ENCODE measurements at places on chromosomes 7 and 10. TPM values are rescaled to one million over a fixed set of nuclear protein-coding genes. Genes with fewer than 3 reads are reported as not detected.
A peak's percentile ranks its signal among the peaks of the same experiment; 100 is the strongest.

RET gene
- not detected for polyA plus RNA-seq

COPS6 gene
- 152 TPM for polyA plus RNA-seq

INA gene
- polyA plus RNA-seq: 0.23 TPM

RPA3 gene
- 331 TPM for polyA plus RNA-seq

PTN gene
- polyA plus RNA-seq: 0.10 TPM

SPDYE1 gene
- polyA plus RNA-seq: 1.1 TPM

FFAR4 gene
- not detected for polyA plus RNA-seq

CALML5 gene
- polyA plus RNA-seq: not detected

C10orf67 gene
- polyA plus RNA-seq: not detected

CFTR gene
- 0.63 TPM for polyA plus RNA-seq

PIP gene
- not detected for polyA plus RNA-seq

MYH16 gene
- 0.03 TPM for polyA plus RNA-seq

DNA sequence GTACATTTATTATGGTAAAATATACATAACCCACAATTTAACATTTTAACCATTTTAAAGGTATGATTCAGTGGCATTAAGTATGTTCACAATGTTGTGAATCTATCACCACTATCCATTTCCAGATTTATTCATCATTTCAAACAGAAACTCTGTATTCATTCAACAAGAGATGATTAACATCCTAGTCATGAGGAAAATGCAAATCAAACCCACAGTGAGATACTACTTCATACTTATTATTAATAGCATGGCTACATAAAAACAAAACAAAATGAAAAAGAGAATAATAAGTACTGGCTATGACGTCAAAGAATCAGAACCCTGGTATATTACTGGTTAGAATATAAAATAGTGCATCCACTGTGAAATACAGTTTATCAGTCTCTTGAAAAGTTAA is 386.6 kb upstream of the POM121L12 start:
- H3K36me3 ChIP-seq: no peaks in the 10 kb centered on the region
- no peaks in the 10 kb centered on the region for H3K27me3 ChIP-seq
- DNase-seq: no peak
- H3K4me3 ChIP-seq: no peak overlapping the region
- no peak overlapping the region for H3K27ac ChIP-seq
- no peaks in the 10 kb centered on the region for H3K4me1 ChIP-seq

- H3K4me1 ChIP-seq: no peaks in the 10 kb centered on the region
- DNase-seq: no peak
- H3K27me3 ChIP-seq: no peaks in the 10 kb centered on the region
- H3K27ac ChIP-seq: no peak overlapping the region
- H3K4me3 ChIP-seq: no peak overlapping the region
- no peaks in the 10 kb centered on the region for H3K36me3 ChIP-seq
Observed at GRCh38 chr7:68684246-68684839, 913.9 kb upstream of the AUTS2 start.

DNA sequence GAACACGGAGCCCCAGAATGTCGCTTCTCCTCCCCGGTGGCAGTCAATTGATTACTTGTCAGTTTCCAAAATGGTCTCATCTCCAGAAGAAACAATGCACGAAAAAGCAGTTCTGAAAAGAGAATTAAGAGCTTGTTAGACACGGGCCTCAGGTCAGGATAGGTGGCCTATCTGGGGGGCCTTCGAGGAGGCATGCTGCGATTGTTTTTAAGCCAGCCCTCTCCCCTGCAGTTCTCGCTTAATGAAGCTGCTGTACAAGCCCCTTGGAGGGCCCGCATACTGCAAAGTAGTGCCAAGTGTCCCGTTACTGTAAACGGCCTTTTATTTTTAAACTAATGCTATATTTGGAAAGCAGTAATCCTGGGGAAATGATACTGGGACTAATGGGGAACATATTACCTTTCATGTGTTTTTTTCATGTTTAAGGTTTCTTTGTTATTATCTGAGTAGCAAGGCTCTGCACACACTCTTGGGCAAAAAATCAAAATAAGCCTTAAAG is 114.8 kb upstream of the TCF7L2 start:
- H3K4me3 ChIP-seq: no peak overlapping the region
- H3K27me3 ChIP-seq: no peaks in the 10 kb centered on the region
- H3K36me3 ChIP-seq: no peaks in the 10 kb centered on the region
- no peak overlapping the region for H3K27ac ChIP-seq
- H3K4me1 ChIP-seq: peaks cover 6% of the 10 kb centered on the region

DNA sequence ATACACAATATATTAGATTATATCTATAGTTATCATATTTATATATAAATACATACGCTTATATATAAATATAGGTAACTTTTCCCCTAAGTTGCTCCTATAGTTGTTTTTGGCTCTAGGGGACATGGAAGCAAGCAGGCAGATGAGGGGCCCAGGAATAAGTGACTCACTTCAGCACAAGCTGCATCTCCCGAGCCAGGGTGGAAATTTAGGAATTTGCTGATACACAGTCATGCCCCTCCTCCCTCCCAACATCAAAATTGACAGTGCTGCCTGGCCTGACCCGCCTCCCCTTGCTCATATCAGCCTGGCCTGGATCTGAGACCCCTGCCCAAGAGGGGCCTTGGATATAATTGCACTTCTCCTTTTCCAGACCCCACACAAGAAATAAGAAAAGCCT is 33.8 kb downstream of the MKI67 start:
- no peak for DNase-seq
- peaks cover 7% of the 10 kb centered on the region for H3K36me3 ChIP-seq
- H3K4me1 ChIP-seq: no peaks in the 10 kb centered on the region
- H3K4me3 ChIP-seq: no peak overlapping the region
- no peak overlapping the region for H3K27ac ChIP-seq
- H3K27me3 ChIP-seq: no peaks in the 10 kb centered on the region

DNA sequence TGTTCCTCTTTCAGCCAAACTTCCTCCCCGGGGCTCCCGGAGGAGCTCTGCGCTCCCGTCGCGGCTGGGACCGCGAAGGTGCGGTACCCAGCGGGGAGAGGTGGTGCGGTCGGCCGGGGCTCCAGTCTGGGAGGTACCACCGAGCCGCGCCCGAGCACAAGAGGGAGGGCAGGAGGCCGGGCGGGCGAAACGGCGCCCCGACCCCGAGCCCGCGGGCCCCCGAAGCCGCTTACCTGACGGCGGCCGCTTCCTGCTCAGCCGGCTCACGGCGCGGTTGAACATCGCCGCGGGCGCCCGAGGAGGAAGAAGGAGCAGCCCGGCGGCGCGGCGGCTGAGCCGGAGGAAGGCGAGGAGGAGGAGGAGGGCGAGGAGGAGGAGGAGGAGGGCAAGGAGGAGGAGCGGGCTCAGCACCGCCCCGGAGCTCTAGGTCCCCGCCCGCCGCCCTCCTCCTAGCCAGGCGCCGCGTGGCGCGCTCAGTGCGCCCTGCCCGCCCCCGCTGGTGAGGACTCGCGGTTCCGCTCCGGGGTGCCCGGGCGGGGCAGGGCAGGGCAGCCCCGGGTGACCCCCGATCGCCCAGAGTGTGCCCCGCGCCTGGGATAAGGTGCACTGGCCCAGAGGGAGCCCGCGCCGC is at the start of gene RGS10:
Gene RGS10 (minus strand): TSS at position 363 of the 631 bp plus-strand sequence. CDS start 81 bp downstream, at position 282.
- H3K27ac ChIP-seq: peak within 1 kb of the TSS; percentile 59
- H3K4me3 ChIP-seq: peak within 1 kb of the TSS; percentile 84
- no peaks in the 10 kb centered on the region for H3K27me3 ChIP-seq
- no peaks in the 10 kb centered on the region for H3K36me3 ChIP-seq
- DNase-seq: no peak

- H3K27me3 ChIP-seq: no peaks in the 10 kb centered on the region
- H3K27ac ChIP-seq: no peak overlapping the region
- no peaks in the 10 kb centered on the region for H3K36me3 ChIP-seq
- H3K4me1 ChIP-seq: no peaks in the 10 kb centered on the region
- no peak for DNase-seq
Observed at GRCh38 chr7:157799076-157799685, 462.4 kb downstream of the DNAJB6 start.

DNA sequence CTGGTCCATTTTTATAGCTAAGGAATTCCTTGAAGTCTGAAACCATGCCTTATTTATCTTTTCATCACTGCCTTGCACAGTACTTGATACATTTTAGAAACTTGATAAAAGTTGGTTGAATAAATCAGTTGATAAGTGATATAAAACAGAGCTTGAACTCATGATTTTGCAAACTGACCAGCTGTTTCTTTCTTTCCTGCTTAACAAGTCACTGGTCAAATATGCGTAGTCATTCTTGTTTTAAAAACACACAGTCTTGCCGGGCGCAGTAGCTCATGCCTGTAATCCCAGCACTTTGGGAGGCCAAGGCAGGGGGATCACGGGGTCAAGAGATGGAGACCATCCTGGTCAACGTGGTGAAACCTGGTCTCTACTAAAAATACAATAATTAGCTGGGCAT is 6.3 kb downstream of the TPST1 start:
- H3K36me3 ChIP-seq: no peaks in the 10 kb centered on the region
- H3K4me3 ChIP-seq: no peak overlapping the region
- no peak overlapping the region for H3K27ac ChIP-seq
- no peak for DNase-seq
- H3K27me3 ChIP-seq: no peaks in the 10 kb centered on the region

- no peak overlapping the region for H3K4me3 ChIP-seq
- DNase-seq: no peak
- peaks cover under 1% of the 10 kb centered on the region for H3K4me1 ChIP-seq
- H3K27me3 ChIP-seq: no peaks in the 10 kb centered on the region
- H3K36me3 ChIP-seq: peaks cover 4% of the 10 kb centered on the region
Observed at GRCh38 chr7:100856871-100857282, 4.4 kb downstream of the SLC12A9 start.

DNA sequence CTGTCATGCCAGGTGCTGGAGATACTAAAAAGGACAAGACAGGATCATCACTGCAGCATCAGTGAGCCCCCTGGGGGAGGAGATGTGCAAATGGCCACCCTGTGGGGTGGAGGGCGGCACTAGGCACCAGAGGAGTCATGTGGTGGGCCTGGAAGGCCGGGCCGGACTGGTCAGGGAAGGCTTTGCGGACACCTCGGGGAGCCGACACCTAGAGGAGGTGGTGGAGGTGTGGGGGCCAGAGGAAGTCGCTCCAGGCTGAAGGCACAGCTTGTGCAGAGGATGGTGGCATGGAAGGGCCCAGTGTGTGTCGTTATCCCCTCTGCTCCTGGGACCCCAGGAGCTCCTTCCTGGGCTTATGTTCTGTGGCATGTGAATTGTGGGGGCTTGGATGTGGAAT is 437.7 kb downstream of the RPS24 start:
- H3K27ac ChIP-seq: no peak overlapping the region
- no peaks in the 10 kb centered on the region for H3K4me1 ChIP-seq
- no peak for DNase-seq
- no peaks in the 10 kb centered on the region for H3K36me3 ChIP-seq
- H3K4me3 ChIP-seq: no peak overlapping the region

- no peak for DNase-seq
- no peaks in the 10 kb centered on the region for H3K27me3 ChIP-seq
- H3K27ac ChIP-seq: no peak overlapping the region
- H3K4me1 ChIP-seq: no peaks in the 10 kb centered on the region
Observed at GRCh38 chr10:42979181-42979580, 97.7 kb upstream of the RET start.

DNA sequence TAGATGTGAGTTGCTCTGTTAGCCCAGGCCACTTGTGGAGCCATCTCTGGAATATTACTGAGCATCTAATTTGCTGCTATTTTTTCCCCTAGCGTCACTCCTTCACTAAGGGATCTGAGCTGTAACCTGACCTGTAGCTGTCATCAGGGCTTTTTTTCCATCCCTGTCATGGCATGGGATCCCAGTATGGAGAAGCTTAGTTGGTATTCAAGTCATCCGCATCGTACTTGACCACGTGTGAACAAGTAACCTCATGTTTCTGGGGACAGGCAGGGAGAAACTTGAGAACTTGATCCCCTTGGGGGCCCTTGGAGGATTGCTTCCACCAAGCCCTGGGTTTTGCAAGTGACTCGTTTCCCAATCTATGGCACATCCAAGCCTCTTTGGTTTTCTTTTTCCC is 474.4 kb upstream of the GALNT17 start:
- H3K4me3 ChIP-seq: no peak overlapping the region
- no peaks in the 10 kb centered on the region for H3K27me3 ChIP-seq
- H3K36me3 ChIP-seq: peaks cover 8% of the 10 kb centered on the region
- no peak for DNase-seq

- H3K27me3 ChIP-seq: no peaks in the 10 kb centered on the region
- peak; percentile 84 for DNase-seq
- peaks cover 25% of the 10 kb centered on the region for H3K4me1 ChIP-seq
Observed at GRCh38 chr7:41809940-41810576, 107.2 kb upstream of the INHBA start.

GRCh38 chr10:86580521-86580891 is 58.9 kb upstream of the WAPL start:
- DNase-seq: no peak
- no peak overlapping the region for H3K4me3 ChIP-seq
- H3K27ac ChIP-seq: no peak overlapping the region
- H3K4me1 ChIP-seq: no peaks in the 10 kb centered on the region
- no peaks in the 10 kb centered on the region for H3K27me3 ChIP-seq

DNA sequence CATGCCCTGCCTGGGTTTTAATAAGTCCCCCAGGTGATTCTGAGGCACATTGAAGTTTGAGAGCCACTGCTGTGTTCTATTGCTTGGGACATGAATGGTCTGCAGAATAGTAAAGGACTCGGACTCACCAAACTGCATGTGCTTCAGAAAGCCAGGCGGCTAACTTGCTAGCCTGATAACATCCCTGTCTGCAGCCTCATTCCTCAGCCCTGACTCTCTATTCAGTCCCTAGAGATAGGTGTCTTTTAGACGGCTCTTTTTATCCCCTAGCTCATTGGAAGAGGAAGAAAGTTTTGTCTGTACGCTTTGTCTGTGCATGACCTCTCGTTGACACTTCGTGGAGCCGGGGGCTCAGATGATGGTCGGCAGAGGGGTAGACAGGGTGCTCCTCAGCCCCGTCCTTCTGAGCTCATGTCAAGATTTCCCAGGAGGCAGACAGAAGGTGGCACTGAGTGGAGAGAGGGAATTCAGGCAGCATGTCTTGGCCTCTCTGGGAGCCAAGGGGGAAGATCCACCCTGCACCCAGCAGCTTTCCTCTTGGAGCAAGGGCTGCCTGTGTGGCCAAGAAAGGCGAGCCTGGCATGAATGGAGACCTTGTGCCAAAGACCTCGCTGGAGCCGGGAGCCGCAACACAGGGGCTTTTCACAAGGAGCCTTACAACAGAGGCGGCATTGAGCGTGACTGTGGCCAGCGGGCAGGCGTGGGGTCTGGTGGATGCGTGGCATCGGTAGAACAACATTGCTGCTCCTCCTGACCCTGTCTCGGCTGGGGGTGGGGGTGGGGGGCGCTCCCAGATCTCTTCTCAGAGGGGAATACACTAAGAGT is 51.1 kb upstream of the PODXL start:
- no peaks in the 10 kb centered on the region for H3K36me3 ChIP-seq
- DNase-seq: no peak
- H3K4me1 ChIP-seq: no peaks in the 10 kb centered on the region
- H3K4me3 ChIP-seq: no peak overlapping the region
- no peak overlapping the region for H3K27ac ChIP-seq

- no peaks in the 10 kb centered on the region for H3K4me1 ChIP-seq
- no peak for DNase-seq
- peaks cover 2% of the 10 kb centered on the region for H3K27me3 ChIP-seq
- no peak overlapping the region for H3K27ac ChIP-seq
- no peak overlapping the region for H3K4me3 ChIP-seq
Observed at GRCh38 chr7:74023092-74023536, 4.9 kb upstream of the ELN start.
